GM12892 (cell line): ENCODE measurements at places on chromosomes 13 and 19.

DNA sequence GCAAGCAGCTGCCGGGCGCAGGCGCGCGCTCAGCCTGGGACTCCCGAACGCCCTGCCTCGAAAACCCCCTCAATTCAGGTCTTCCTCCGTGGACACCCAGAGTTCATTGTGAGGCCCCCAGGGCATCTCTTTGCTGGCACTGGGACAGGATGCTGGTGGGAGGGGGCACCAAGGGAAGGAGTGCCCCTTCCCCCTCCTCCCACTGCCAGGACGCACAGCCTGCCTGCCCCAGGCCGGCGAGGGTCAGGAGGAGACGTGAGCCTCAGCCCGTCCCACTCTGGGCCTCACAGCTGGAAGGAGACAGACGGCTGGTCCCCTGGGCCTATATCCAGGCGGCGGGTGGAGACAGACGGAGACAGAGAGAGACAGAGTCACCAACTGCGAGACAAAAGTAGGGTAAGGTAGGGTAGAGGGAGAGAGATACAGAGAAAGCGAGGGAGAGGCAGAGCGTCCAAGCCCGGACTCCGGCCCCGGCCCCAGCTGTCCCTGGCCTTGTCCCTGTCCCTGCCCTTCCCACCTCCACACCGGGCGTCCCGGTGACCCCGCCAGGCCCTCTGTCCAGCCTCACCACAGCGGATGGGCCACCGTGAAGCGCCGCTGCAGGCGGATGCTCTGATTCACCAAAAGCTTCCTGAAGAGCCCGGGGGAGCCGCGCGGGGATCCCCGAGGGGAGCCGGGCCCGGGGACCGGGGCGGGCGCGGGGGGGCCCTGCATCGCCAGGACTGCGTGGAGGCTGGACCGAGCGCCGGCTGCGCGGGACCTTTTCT, at the start of gene PDE4C:
Gene PDE4C (minus strand): TSS at position 737 of the 767 bp plus-strand sequence. CDS start 23 bp downstream, at position 714.
- DNase-seq, result no peak

- no peak for DNase-seq
Observed at GRCh38 chr13:53064731-53065130, 36.1 kb downstream of the OLFM4 start.

- DNase-seq, result no peak
Observed at GRCh38 chr13:109281017-109281902, 505.1 kb downstream of the IRS2 start.

GRCh38 chr13:31851216-31851615, 111.9 kb downstream of the RXFP2 start:
- no peak for DNase-seq

DNA sequence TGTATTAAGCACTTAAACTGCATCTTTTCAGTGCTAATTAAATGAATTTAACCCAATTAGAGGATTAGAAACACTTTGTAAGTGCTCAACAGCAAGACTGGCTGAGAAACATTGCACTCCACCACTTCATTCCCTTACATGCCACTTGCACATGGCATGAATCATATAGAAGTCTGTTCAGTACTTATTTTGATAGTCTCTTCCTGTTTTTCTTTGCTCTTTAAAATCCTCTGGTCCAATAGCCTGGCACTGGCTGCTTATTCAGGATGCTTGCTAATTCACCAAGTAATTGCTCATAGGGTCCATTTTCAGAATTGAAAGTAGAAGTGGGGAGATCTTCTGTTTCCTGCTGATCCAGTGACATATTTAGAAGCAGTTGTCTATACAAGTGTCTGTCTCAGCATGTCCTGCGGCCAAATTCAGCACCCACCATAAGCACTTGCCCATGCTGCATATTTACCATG, 900.1 kb downstream of the PCDH9 start:
- DNase-seq, result no peak

DNA sequence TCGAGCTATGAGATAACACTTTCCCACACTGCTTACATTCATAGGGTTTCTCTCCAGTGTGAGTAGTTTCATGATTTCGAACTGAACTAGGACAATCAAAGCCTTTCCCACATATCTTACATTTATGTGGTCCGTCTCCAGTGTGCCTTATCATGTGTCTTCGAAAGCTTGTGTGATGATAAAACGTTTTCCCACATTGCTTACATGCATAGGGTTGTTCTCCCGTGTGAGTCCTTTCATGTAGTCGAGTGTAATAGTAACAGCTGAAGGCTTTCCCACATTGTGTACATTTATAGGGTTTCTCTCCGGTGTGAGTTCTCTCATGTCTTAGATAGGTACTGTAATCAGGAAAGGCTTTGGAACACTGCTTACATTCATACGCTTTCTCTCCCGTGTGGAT, 16.3 kb downstream of the ZNF823 start:
- no peak for DNase-seq

DNA sequence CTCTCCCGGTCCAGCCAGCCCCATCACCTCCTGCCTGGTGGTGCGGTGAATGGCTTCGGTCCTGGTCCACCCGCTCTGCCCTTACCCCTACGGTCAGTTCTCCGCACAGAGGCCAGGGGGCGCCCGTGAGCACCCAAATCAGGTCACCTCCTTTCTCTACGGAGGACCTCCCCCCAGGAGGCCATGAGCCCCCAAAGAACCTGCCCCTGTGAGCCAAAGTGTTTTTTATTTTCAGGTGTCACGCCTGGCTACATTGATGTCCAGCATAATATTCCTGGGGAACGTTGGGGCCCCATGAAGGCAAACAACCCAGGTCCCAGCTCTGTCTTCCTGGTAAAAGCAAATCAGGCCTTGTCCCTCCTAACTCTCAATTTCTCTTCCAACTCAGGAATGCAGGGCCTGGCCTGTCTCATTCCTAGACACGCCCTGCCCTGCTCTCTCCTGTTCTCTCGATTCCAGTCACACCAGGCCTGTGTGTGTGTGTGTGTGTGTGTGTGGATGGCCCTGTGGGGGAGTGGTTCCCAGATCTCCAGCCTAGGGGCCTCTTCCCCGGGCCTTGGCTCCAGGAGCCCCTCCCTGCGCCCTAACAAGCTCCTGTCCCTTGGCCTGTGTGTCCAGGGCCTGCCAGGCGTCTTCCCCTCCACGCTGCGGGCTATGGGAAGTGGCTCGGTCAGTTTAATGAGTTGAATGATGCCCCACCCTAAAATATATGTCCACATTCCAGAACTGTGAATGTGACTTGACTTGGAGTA, 9.7 kb upstream of the GIPC1 start:
- DNase-seq, result peak; percentile 78

- no peak for DNase-seq
Observed at GRCh38 chr13:101535192-101535746, 82.8 kb downstream of the ITGBL1 start.

DNA sequence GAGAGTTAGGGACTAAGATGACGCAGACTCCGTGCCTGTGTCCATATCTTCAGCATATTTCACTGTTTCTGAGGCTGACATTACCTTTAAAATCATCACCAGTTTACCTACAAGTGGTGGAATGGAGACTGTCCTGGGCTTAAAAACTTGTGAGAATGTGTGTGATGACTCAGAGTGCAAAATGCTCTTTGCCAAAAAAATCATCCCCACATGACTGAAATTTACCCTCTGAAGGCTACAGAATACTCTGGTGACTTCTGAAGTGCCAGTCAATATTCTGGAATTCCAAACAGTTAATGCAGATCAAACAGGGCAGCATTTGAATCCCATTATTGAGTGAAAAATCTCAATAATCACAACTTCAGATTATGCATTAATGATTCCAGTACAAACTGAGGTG, 901.4 kb downstream of the EFNB2 start:
- no peak for DNase-seq

- DNase-seq, result no peak
Observed at GRCh38 chr13:75103976-75104375, 378.0 kb downstream of the TBC1D4 start.

DNA sequence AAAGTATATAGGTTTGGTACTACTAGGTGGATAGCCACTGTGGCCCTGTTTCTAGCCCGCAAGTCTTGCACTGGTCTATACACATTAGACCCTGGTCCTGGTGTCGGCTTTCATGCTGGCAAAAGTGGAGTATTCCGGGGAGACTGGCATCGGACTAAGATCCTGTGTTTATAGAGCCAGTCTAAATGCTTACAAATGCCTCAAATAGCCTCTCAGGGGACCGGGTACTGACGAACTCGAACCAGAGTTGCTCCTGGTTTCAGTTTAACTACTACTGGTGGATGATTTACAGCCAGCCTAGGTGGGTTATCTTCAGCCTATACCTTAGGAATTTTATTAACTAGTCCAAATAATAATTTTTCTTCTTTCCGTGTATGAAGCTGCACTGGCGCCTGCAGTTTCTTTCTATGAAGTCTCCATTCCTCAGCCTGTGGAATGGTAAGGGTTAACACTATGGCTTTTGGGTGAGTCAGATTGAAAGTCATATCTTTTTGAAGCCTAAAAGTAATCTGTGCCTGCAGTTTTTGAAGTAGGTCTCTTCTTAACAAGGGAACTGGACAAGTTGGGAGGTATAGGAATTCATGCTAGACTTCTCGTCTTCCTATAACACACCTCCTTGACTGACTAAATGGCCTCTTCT, 51.3 kb downstream of the OR10H4 start:
- no peak for DNase-seq

DNA sequence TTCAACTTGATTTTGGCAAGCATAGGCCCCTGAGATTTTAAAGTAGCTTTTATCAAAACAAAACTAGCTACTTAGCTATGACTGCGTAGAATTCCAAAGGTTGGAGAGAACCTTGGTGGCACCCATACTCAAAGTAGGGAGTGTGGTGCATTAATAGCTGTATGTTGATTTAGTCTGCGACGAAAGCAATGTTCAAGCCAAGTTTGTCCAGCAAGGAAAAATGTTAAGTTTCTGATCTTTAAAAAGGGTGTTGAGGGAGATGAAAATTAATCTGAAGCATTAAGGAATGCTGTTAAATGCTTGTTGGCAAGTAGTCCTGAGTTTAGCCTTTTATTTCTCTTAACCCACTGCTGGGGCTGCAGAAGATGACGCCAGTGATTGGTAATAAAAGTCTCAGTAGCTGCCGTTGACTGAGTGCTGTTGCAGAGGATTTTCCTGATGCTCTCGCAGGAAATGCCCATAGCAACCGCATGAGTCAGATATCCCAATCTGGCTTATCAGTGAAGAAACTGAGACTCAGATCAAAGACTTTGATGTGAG, 75.9 kb upstream of the RNF113B start:
- DNase-seq, result no peak

DNA sequence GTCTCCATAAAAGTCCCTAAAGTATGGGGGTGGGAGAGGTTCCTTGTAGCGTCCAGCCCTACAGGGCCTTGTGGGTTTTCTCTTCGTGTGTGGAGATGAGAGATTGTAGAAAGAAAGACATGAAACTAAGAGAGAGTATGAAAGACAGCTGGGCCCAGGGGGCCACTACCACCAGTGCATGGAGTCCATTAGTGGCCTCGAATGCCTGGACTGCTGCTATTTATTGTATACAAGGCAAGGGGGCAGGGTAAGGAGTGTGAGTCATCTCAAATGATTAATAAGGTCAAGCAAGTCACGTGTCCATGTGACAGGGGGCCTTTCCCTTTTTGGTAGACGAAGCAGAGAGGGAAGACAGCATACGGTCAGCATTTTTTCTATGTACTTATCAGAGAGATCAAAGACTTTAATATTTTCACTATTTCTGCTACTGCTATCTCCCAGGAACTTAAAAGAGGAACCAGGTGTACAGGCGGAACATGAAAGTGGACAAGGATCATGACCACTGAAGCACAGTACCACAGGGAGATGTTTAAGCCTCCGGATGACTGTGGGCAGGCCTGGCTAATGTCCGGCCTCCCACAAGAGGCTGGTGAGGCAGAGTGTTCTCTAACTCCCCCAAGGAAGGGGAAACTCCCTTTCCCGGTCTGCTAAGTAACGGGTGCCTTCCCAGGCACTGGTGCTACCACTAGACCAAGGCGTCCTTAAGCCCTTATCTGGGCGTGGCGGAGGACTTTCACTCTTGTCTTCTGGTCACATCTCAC, 25.5 kb downstream of the FGF21 start:
- no peak for DNase-seq
